ENCODE measurements at places on chromosomes 1 and 21. TPM values are rescaled to one million over a fixed set of nuclear protein-coding genes. Genes with fewer than 3 reads are reported as not detected.

The AIRE gene
- total RNA-seq, result not detected

The GBP6 gene
- total RNA-seq, result not detected

The TMEM81 gene
- total RNA-seq, result 0.60 TPM

The FCRL6 gene
- not detected for total RNA-seq

The LCE1E gene
- total RNA-seq, result not detected

The ARMH1 gene
- total RNA-seq, result not detected

The VWA1 gene
- total RNA-seq, result 49.0 TPM

The ADCY10 gene
- not detected for total RNA-seq

The CPTP gene
- total RNA-seq, result 40.6 TPM

The UBE4B gene
- 26.5 TPM for total RNA-seq

The GRIK1 gene
- not detected for total RNA-seq

The OPTC gene
- not detected for total RNA-seq

The SLAMF9 gene
- not detected for total RNA-seq

The NCMAP gene
- total RNA-seq, result not detected

The IL12RB2 gene
- not detected for total RNA-seq

The KCNT2 gene
- total RNA-seq, result 0.13 TPM

The AMY1A gene
- total RNA-seq, result not detected

The LRRN2 gene
- 0.05 TPM for total RNA-seq

The OR2L2 gene
- not detected for total RNA-seq

The APCS gene
- total RNA-seq, result not detected

All from mammary microvascular endothelial cell (primary cell).